Activated T-cell treated with anti-CD3 and anti-CD28 coated beads, Interleukin-2, amount 50 U/mL, for 4 hours (primary cell): ENCODE measurements at places on chromosomes 1 and 21. TPM values are rescaled to one million over a fixed set of nuclear protein-coding genes. Genes with fewer than 3 reads are reported as not detected.

Gene BMP8B
- 0.30 TPM for total RNA-seq

DNA sequence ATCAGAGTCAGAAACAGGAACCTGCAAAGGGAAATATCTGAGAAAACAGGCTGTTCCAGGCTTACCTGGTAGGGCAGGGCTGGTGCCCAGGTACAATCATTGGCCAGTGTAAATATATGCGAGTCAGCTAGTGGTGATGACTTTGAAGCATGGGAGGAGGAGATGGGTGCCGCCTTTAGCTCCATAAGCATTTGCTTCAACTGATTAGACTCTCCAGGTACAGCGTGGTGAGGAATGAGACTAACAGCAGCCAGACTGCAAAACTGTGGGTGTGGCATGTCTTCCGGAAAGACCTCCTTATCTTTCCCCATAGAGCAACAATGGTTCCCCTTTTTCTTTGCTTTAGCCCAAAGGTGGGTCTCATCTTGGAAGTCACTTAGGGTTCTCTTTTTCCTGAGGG is 137.2 kb downstream of the LRIG2 start:
- DNase-seq, result no peak

DNA sequence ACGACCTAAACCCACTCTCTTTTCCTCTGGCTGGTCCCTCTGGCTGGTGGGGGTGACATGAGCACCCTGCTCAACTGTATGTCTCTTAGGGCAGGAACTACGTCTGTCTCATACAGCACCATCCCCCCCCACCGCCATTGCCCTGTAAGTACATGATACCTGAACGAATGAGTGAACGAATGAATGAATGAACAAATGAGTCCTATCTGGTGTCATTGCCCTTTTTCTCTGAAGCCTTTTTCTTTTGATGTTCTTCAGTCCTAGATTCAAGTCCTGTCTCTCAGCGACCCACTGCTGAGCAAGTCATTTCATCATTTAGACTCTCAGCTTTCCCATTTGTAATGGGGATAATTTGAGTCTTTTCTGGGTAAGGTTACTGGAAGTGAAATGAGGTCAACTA is 10.8 kb downstream of the MATN1 start:
- DNase-seq, result no peak

Gene AKIRIN1
- total RNA-seq, result 89.5 TPM

- DNase-seq, result no peak
These were observed 18.1 kb downstream of the LDLRAD1 start for GRCh38 chr1:53999920-54000319.
